ENCODE measurements at places on chromosomes 12 and 14.

DNA sequence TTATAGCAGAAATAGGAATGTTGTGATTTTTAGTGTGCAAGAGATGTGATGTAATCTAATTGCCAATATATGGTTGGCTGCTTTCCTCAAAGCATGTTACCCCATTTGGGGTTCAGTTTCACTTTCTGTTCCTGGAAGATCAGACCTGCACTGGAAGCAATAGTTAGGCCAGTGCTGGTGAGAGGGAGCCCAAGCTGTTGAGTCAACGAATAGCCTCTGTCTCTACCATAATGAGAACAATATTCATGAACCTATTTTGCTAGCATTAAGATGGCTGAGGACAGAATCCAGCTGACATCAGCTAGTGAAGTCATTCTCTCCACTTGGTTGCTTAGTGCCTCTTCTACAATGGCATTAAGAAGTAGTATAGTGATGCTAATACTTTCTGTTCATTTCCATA lies 379.9 kb upstream of the DCN start:
- DNase-seq, result no peak

- DNase-seq, result no peak
Observed at GRCh38 chr12:132289356-132290202, 39.8 kb downstream of the GALNT9 start.

GRCh38 chr14:100772607-100773165 lies 46.0 kb downstream of the DLK1 start:
- no peak for DNase-seq

DNA sequence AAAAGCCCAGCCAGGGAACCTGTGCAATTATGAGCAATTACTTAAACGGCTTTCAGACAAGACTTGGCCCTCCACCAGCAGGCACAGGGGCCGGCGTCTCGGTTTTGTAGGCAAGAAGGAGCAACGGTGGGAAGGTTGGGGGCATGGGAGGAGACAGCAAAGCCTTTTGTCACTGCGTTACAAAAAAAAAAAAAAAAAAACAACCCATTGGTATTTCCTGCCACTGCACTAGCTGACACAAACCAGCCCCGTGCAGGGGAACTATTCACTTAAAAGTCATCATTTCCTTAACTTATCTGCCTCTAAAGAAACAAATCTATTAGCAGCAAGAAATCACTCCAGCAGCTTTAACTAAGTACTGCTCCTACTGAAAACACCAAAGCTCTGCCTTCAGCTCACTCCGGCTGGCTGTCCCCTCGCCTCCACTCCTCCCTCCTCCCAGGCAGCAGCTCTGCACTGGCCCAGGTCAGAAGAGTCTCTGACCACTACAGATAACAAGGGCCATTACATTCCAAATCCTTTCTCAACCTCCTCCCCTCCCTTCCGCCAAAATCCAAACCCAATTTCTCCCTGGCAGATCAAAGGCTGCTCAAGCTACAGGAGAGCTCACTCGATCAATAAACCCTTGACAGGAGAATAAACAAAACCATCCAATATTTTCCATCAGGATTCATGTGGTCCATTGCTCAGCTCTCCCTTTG lies 105.2 kb upstream of the CDKN3 start:
- no peak for DNase-seq

- DNase-seq, result no peak
Observed at GRCh38 chr14:25003537-25003936, 46.4 kb downstream of the STXBP6 start.

DNA sequence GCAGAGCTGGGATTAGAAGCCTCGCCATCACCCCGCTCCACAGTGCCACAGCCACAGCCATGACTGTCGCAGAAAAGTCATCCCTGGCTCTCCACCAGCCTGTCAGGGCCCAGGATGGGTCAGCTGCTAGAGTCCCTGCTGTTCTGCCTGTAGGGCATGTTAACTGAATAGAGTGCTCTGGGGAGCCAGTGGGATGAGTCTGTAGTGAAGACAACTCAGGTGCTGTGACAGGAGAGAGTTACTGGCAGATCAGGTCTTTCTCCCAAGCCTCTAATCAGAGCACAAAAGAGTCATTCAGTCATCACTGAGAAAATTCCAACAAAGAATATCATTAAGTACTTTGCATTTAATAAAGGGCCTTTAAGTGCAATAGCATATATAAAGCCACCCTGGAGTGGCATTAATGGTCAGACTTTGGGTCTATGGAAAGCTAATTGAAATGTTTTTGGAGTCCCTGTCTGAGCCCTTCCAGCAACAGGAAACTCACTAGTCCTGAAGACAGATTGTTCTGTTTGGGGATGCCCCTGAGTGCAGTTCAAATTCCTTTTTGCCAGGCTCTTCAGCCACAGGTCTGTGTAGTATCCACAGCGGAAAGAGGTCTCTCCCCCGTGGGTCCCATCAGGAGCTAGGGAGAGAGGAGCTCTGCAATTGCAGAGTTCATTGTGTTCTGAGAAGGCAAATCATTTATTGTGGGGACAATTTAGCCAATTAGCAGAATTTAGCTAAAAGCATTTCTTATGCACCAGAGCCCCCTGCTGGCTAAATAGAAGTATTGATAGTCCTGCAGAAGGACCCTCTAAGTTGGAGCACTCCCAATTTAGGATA lies 45.2 kb upstream of the C14orf132 start:
- DNase-seq, result peak; percentile 31

DNA sequence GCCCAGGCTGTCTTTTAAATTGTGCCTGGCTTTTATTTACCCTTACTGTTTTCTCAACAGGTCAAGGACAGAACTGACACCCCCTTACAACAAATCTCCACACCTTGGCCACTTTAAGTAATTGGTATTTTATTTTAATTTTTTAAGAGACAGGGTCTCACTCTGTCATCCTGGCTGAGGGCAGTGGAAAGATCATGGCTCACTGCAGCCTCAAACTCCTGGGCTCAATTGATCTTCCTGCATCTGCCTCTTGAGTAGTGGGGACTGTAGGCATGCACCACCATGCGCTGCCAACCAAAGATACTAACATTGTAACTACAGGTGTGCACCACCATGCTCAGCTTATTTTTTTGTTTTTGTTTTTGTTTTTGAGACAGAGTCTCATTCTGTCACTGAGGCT lies 109.8 kb downstream of the PTPN11 start:
- no peak for DNase-seq

- no peak for DNase-seq
Observed at GRCh38 chr14:89215531-89215930, 201.5 kb downstream of the FOXN3 start.

DNA sequence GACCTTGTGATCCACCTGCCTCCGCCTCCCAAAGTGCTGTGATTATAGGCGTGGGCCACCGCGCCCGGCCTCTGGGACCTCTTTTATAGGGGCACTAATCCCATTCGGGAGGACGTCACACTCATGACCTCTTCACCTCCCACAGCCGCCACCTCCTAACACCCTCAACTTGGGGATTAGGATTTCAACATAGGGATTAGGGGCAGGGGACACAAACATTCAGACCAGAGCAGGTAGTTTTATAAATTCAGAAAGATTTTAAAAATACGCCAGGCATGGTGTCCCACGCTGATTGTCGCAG lies 49.4 kb downstream of the TPCN1 start:
- no peak for DNase-seq

GRCh38 chr12:67617629-67618028 lies 30.9 kb upstream of the DYRK2 start:
- DNase-seq, result no peak

DNA sequence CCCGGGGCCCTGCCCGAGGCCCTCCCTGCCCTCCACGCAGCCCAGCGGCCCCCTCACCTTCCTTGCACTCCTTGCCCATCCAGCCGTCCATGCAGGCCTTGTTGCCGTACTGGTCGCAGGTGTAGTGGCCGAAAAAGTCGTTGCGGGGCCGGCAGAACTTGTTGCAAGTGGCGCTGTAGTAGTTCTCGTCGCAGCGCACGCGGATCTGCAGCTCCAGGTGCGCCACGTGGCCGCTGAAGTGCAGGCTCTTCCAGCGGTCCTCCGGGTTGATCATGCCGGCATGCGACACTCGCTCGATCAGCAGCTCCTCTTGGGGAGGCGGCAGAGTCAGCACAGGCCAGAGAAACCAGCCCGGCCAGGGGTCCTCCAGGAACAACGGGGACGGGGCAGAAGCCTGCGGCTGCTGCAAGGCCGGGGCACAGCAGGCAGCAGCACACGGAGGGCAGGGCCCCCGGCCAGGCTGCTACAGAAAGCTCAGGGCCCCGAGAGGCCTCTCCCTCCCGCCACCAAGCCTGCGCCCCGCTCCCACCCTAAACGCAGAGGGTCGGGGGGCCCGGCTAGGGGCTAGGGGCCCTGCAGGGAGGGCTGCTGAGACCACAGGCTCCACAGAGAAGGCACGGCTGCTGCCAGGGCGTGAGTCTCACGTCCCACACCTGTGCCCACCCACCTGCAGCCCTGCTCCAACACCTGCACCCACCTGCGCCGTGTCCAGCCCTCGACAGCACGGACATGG lies 12.7 kb downstream of the JAG2 start:
- DNase-seq, result no peak

GRCh38 chr12:67327466-67327865 lies 58.3 kb downstream of the CAND1 start:
- no peak for DNase-seq

DNA sequence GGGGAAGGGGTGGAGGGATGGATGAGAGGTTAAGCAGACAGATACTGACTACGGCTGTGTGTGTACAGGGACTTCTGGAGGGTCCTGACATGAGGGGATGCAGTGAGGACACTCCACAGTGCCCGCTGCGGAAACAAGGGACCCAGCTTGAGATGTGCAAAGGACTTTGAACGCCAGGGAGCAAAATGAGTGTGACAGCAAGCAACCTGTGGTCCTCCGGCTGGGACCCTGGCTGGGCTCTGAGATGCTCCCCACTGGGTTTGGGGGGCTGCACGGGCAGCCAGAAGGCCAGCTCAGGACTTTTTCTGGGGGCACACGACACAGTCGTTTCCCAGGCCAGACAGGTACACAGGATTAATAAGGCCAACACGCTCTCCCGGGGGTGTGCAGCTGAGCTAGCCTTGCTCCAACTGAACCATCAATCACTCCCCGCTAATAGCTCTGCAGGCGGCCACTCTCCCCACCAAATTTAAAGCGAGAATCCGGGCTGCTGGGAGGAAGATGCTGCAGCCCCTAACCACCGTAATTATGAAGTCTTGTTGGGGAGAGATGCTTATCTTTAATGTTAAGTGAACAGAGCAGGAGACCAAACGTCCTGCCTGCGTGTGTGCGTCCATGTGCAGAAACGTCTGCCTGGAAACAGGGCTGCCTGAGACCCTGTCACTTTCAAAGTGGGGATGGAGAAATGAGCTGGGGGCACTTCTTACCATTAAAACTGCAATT lies 51.6 kb upstream of the DLK1 start:
- DNase-seq, result no peak

GRCh38 chr14:50979941-50980850 lies 35.9 kb upstream of the PYGL start:
- no peak for DNase-seq

DNA sequence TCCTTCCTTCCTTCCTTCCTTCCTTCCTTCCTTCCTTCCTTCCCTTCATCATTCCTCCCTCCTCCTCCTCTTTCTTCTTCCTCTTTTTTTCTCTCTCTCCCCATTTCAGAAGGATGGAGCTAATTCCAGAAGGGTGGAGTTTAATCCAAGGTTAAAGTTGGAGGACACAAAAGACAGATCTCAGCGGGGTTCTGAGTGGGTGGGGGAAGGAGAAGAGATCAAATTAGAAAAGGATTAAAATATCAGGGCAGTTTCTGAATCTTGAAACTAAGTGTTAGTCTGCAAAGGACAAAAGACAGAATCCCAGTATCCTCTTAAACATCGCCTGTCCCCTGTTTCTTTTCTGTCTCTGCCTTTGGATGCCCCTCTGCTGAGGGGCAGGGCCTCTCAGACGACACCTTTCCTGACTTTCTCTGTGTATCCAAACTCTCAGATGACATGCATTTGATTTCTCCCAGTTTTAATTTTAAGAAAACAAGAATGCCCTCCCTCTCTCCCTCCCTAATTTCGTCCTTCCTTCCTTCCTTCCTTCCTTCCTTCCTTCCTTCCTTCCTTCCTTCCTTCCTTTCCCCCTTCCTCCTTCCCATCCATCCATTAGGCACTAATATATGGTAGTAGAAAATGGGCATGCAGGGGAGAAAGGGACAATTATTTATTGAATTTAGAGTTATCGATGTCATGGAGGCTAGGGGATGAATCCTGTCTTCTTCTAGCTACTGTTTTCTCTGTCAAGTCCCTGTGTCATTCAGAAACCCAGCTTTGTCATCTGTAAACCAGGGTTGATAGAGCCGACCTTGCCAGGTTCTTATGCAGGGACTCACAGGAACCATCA lies 269.1 kb downstream of the VRK1 start:
- no peak for DNase-seq

DNA sequence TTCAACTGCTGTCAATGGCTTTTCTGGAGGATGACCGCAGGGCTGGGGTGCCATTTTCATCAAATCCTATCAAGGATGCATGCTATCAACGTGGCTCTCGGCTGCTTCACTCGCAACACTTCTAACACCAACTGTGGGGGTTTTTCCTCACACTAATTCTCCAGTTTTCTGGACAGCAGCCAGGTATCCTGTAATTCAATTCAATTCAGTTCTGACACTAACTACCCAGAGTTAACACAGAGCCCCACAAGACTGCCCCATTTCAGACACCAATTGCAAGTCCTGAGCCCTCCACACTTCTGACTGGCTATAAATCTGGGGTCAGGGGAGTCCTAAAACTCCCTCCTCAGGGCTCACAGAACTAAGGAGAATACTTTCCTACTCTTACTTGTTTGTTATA lies 55.3 kb upstream of the TMCC3 start:
- DNase-seq, result no peak

DNA sequence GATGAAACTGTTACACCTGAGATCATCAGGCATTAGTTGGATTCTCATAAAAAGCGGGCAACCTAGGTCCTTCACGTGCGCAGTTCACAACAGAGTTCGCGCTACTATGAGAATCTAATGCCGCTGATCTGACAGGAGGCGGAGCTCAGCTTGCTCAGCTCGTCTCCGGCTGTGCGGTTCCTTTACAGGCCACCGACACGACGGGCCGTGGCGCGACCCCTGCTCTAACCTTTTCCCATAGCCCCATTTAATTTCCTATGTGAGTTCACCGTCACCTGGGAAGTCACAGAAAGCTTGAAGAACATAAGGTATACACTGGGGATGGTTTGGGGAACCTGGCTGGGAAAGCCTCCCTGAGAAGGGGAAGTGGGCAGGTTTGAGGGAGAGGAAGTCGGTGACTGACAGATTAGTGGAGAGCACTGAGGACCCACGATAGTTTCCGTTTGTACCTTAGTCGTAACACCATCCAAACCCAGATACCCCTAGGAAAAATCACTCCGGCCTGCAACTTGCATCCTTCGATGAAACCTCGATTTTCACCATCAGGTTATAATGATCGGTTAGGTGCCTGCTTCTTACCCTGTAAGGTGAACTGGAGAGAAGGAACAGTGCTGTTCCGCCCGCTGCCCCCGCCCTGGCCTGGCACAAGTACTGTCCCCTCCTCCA lies 2.8 kb upstream of the AAAS start:
- no peak for DNase-seq

GRCh38 chr14:68230950-68231717 lies 411.6 kb downstream of the RAD51B start:
- DNase-seq, result no peak

DNA sequence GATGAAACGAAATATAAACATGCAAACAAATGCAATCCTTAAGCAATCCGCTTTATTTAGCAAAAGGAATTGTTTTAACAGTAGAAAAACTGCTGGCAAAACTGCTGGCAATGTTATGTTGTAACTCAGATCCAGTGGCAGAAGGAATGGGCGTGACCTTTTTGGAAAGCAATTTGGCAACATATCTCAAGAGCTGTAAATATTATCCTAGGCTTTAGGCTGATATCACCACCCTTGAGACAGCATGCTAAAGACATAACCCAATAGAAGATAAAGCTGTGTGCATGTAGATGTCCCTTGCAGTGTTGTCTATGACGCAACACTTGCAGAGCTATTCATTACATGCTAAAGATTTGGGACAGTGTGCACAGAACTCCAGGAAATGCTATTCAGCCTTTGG lies 138.5 kb downstream of the DICER1 start:
- DNase-seq, result no peak
